ENCODE measurements at places on chromosomes 4 and X.

- DNase-seq: no peak
These were observed 130.4 kb upstream of the CPEB2 start for GRCh38 chr4:14871676-14872430.

DNA sequence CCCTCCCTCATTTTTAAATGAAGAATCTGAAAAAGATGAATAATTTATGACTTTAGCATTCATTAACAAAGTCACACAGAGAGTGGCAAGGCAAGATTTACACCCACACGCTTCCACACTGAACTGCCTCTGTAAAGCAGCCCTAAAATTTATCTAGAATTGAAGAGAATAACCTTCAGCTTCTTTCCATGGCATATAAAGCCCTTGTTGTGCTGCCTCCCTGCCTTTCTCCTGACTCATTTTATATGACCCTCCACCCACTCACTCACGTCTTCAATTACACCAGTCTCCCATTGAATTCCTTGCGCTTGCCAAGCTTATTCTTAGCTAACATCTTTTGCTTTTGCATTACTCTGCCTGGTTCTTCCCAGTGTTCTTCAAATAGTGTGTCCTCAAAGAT, 2649.3 kb downstream of the PCDH7 start:
- DNase-seq: no peak

- DNase-seq: no peak
These were observed 19.1 kb downstream of the BCOR start for GRCh38 chrX:40078489-40079227.

GRCh38 chr4:94814237-94814636, 56.5 kb downstream of the BMPR1B start:
- DNase-seq: no peak

DNA sequence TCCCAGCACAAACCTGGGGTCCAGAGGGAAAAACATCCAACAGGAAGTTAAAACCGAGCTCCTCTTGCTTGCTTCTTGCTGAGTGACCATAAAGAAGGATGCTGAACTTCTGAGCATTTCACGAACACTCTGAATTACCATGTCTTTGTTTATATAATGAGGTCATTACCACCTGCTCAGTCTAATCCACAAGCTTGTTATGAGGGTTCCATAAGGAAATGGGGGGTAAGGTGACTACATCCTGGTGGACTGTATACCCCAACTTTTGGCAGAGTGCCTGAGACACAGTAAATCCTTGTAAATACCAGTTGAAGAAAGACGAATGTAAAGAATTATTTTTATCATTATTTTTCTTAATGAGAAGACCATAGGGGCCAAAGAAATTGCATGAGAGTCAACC, 16.8 kb downstream of the CCDC149 start:
- no peak for DNase-seq

- DNase-seq: no peak
These were observed 14.6 kb upstream of the PRSS12 start for GRCh38 chr4:118367361-118367760.

- no peak for DNase-seq
These were observed 34.9 kb downstream of the TBC1D14 start for GRCh38 chr4:6944301-6945051.

DNA sequence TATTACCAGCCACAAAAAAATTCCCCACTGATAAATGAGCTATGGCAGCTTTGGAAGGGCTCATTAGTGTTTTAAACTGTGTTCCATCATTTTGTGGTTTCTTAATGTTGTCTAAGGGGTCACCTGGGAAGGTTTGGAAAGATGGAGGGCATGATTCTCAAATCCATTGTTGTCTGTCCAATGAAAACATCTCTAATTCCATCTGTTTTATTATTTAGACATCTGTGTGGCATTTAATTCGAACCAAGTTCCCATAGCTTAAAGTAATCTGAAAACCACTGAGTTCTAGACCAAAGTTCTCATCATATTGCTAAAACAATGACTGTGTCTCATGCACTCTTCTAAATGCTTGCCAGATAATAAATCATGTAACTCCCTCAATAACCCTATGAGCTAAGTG, 103.8 kb upstream of the PPP3CA start:
- no peak for DNase-seq

All from stimulated activated CD4-positive, alpha-beta T cell treated with anti-CD3 and anti-CD28 coated beads, Interleukin-1b, Interleukin-23, amount 100 ng/mL, for 1 hour (primary cell).